ENCODE measurements at places on chromosomes 12 and 14.

DNA sequence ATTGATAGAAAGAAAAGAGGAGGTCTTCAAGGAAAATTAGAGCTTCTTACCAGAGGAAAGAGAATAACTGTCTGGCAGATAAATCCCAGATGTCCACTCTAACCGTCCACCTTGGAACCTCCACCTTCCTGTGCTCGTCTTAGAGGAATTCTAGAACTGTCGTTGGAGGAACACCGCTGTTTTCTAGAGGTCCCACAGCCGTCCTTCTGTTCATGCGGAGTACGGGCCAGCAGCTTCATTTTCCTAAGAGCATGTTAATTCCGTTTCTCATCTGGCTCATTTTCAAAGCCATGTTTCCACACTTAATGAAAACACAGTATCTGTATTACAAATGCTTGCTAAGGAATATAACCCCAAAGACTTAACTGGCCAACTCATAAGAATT, 107.9 kb upstream of the ESRRB start:
- no peak for DNase-seq

DNA sequence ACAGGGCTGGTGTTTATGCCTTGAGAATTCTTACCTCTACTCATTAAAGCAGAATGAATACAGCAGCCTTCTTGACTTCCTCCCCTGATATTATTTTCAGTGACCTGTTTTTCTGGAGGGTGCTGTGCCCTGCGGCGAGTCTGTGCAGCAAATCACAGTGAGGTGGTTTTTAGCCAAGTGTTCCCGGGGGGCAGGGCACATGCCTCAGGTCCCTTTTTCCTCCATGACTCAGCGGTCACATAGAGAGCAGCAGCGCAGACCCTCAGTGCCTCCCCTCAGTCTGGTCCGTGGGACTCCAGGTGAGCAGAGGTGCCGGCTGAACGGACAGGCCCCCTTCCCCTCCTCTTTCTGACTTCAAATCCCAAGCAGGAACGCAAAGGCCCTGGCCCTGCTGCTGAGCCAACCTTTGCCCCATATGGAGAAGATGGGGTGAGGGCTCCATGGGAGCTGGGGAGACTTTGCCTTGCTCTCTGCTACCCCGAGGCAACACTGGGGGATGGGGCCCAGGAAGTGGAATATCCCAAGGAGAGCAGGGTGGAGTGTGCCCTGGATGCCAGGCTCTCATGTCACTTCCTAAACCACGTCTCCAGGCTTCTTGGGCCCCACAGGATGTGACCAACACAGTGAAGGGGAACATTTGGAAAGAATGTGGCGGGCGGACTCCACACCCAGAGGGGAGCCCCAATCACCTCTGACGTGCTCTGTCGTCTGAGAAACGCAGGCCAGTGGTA, 90.0 kb downstream of the DHRS2 start:
- no peak for DNase-seq

- DNase-seq = no peak
Observed at GRCh38 chr12:47835006-47835830, 15.5 kb upstream of the HDAC7 start.

GRCh38 chr12:25546318-25546717, 6.8 kb downstream of the LMNTD1 start:
- DNase-seq = no peak

- no peak for DNase-seq
Observed at GRCh38 chr12:17802657-17803641, 287.0 kb downstream of the RERGL start.

DNA sequence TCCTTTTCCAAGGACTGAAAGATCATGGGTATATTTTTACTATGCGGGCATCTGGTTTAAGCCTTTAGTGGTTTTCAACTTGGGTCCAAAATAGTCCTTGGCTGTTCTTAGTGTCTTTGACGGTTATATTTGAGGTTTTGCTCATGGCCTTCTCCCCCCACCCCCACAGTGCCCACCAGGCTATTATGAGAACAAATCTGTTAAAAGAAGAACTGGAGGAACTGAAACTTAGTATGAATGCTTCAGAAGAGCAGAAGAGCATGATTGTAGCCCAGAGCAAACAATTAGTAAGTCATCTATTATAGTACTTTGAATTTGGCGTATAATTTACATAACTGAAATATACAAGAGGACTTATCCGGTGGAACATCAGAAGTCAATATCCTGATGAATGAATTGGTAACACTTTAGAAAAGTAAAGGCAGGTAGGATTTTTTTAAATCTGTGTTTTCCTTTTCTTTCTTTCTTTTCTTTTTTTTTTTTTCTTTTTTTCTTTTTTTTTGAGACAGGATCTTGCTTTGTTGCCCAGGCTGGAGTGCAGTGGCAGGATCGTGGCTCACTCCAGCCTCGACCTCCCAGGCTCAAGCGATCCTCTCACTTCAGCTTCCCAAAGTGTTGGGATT, 71.8 kb upstream of the BCAT1 start:
- DNase-seq = no peak

DNA sequence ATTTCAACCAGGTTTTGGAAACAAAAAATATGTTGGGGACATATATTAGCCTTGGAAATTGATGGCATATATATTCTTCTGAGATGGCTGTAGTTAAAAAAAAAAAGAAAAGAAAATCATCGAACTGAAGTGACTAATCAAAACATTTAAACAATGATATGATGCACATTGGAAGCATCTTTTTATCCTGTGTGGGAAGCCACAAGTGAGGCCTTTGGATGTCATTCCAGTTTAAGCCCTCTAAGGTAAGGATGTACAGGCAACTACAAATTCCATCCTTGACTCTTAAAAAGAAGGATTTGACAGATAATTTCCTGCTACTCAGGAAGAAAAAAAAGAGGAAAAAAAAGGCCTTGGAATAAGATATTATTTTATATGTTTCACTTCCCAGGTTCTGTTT, 9.6 kb upstream of the PTPRB start:
- DNase-seq = no peak

- no peak for DNase-seq
Observed at GRCh38 chr14:89267656-89268055, 149.4 kb downstream of the FOXN3 start.

GRCh38 chr14:21735639-21736307, 62.2 kb upstream of the OR4E1 start:
- no peak for DNase-seq

Data from DMS153 (cell line).